Esophagus mucosa (tissue), 1 donor: ENCODE measurements at places on chromosomes 6 and 20.

DNA sequence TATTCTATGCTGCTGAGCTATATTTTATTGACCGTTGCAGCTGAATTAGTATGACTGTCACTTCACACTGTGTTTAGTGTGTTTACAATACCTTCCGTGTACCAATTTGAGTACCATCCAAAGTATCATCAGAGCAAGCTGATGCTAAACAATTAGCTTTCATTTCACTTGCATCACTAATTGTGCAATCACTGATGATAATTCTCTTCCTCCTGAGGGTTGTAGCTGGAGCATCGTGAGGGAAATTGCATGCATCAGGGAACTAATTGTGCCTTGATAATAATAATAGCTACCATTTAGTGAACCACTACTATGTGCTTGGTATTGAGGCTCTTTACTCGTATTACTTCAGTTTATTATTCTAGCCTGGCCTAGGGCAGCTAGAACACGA is 384.8 kb upstream of the SOX4 start:
- no peak for ATAC-seq

DNA sequence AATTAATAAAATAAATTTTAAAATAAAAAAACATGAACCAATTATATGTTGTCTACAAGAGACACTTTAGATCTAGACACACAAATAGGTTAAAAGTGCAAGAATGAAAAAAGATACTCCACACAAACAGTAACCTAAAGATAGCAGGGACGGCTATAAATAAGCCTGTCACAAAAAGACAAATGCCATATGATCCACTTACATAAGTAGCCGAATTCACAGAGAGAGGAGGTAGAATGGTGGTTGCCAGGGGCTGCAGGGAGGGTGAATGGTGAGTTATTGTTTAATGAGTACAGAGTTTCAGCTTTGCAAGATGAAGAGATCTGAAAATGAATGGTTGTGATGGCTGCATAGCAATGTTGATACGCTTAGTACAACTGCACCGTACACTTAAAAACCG is 32.7 kb downstream of the KATNA1 start:
- no peak for ATAC-seq

DNA sequence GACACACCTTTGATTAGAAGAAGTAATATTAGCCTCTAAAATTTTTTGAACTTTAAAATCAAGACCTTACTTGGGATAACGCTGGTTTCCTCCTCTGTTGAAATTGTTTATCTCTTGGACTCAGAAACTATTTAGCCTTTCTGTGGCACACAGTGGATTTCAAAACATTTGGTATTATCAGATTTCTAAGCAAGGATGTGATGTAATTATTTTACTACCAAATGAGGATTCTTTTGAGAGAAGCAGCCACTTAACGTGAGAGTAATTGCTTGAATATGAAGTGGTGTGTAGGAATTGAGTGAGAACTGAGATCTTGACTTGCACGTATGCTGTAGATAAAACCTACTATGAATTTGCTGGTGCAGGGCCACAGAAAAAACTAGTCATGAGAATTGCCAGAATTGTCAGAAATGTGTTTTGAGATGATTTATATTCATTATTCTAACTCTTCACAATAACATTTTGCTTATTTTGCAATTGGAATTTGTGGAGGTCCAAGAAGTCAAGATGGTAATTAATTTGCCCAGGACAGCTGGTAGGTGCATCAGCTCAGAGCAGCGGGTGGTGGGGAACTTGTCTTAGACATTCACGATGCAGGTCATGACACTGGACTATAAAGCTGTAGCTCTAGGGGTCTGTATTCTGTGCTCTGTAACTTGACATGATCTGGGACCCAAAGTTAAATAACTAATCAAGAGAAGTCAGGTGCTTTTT is 53.4 kb downstream of the AKAP12 start:
- ATAC-seq: no peak

- no peak for ATAC-seq
Observed at GRCh38 chr6:125832391-125833117, 41.8 kb downstream of the NCOA7 start.

- ATAC-seq: no peak
Observed at GRCh38 chr20:57814529-57814928, 104.7 kb upstream of the PMEPA1 start.

DNA sequence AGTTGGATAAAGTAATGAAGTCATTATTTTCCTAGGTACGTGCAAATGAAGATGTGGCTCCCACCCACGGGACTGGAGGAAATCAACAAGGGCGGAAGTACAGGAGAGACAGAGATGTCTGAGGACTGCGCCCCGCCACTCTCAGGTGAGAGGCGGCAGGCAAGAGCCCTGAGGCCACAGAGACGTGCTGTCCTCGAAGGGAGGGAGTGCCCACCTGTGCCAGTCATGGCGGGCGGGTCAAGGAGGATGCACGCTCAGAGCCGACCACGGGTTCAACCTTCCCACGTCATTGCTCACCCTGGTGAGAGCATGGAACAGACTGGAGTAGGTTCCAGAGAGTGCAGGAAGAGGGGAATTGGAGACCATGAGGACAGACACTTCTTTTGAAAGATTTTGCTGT is 12.7 kb downstream of the CST8 start:
- ATAC-seq: peak; percentile 74

GRCh38 chr6:125986301-125987025 is at the start of gene TRMT11:
Gene TRMT11, plus strand, starts transcription at chr6:125986540. Its CDS starts 11 bp downstream, at chr6:125986551.
- peak; percentile 97 for ATAC-seq

GRCh38 chr6:31911826-31912585 is 10.1 kb upstream of the ZBTB12 start:
- no peak for ATAC-seq

- no peak for ATAC-seq
Observed at GRCh38 chr6:14644381-14644780, 526.8 kb downstream of the CD83 start.

GRCh38 chr6:37072526-37072925 is 67.1 kb downstream of the FGD2 start:
- no peak for ATAC-seq

DNA sequence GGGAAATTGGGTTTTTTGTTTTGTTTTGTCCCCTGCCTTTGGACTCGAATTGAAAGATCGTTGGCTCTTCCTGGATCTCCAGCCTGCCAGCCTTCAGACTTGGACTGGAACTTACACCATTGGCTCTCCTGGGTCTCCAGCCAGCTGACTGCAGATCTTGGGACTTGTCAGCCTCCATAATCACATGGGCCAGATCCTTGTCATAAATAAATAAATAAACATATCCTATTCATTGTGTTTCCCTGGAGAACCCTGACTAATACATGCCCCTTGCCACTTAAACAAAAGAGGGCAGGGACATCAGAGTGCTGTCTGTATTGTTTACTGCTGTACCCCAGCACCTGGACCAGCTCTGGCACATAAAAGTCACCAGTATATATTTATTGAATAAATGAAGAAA is 101.5 kb downstream of the CAP2 start:
- ATAC-seq: no peak

GRCh38 chr6:51120016-51120415 is 301.3 kb downstream of the TFAP2B start:
- ATAC-seq: no peak

GRCh38 chr6:167882244-167882643 is 55.5 kb downstream of the AFDN start:
- ATAC-seq: no peak

- peak; percentile 64 for ATAC-seq
Observed at GRCh38 chr6:41591859-41592502, 45.8 kb downstream of the FOXP4 start.

DNA sequence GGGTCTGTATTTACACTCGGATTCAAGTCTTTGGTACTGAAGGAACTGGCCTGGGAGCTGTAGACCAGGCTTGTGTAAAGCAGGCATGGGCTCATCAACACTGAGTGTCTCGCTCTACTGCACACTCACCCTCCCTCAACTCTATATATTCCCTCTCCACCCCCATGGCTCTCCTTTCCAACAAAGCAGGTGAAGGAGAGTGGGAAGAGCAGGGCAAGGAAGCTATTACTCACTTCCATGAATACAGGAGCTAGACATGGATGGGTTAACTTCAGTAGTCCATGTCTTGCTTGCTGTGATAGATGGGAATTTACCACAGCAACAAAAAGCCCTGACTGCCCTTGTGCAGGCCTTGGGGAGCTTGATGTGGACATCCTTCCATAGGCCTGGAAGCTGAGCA is 20.7 kb upstream of the SLC2A12 start:
- ATAC-seq: no peak

GRCh38 chr6:112281821-112282615 is 27.7 kb upstream of the LAMA4 start:
- ATAC-seq: peak; percentile 53

DNA sequence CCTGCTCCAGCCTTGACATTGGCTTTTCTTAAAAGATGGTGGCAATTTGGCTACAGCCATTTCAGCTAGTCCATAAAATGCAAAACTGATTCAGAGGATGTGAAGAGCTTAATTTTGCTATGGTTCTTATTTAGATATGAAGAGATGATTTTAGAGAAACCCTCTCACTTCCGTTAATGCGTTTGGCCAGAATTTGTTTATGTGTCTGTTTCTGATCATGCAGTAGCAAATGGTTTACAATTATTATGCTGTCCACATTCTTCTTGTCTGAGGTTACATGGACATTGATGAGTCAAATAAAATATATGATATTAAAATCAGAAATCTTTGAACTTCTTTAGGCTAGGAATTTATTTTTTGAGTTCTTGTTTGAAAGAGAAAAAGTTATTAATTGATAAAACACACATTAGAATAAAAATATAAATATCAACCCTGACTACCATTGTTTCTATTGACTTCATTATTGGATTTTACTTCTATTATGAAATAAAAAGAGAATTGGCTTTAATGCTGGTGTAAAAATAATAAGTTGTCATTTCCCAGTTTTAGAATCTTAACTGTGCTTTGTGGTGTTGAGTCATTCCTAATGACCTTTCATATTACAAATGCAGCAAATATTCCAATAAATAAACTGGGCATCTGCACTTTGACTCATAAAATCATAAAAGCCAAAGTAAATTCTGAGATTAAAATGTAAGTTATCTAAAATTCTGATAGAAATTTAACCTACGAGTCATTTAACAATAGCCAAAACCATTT is 1286.0 kb upstream of the GJE1 start:
- ATAC-seq: no peak

GRCh38 chr6:10535193-10535592 is 14.0 kb downstream of the GCNT2 start:
- ATAC-seq: no peak

GRCh38 chr6:127207591-127208120 is 59.0 kb upstream of the RNF146 start:
- no peak for ATAC-seq

DNA sequence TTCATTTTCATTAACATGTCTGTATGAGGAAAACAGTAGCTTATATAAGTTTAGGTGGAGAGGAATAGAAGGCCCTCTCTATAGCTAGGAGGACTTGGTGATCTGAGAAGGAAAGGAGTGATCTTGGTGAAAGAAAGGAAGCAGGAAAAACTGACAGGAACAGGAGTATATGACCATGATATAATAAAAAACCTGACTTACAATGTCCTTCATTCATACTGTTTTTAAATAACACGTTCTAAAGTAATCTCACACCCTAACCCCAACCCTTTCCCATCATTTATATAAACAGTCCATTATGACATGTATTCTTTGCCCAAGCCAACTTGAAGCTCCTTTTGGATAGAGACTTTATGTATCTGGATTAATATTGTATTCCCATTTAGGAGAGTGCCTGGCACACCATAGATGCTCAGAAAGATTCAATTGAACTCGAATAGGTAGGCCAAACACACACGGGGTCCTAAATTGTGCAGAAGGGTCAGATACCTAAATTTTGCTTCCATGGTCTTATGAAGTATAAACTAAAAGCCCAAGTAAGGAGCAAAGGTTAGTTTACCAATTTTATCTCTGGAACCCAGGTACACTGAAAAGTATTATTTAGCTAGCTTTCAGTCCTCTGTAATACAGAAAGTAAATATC is 75.9 kb downstream of the OR2B2 start:
- ATAC-seq: no peak

DNA sequence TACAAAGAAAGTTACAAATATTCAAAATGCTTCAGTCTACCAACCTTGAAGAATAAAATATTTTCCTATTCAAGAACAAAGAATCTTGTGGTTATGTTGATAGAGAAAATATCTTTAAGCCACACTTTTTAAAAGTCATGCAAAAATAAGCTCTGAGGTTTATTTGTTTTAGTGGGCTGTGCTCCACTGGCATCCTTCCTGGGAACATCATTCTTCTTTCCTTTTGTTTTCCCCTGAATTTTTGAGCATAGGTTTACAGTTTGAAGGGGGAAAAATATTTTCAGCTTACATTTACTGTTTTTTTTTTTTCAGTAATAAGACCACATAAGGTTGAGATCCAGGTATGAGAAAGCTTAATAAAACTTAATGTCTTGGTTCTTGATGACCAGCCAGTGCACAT is 72.0 kb upstream of the BACH2 start:
- ATAC-seq: no peak

DNA sequence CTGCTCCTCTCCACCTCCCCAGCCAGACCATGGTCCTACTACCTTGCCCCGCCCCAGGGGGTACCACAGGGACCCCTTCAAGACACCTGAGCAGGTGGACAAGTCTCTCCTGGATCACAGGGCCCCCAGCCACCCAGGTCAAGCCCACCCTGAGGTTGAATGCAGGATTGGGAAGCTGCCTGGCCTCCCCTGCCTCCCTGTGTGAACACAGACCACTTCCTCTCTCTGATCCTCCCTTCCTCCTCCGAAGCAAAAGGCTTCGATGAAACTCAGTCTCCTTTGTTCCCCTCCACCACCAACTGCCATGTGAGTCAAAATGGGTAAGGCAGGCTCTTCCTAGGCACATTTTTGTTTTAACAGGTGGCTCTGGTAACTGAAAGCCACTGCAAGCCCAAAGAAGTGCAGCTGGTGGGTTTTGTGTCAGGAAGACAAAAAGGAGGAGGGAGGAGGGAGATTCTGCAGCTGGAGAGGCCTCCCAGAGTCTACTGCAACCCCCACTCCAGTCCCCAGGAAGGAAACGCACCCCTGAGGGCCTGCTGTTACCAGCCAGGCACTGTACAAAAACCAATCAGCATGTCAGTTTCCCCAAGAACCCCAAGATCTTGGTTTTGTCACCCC is 5.4 kb downstream of the ADA start:
- no peak for ATAC-seq

DNA sequence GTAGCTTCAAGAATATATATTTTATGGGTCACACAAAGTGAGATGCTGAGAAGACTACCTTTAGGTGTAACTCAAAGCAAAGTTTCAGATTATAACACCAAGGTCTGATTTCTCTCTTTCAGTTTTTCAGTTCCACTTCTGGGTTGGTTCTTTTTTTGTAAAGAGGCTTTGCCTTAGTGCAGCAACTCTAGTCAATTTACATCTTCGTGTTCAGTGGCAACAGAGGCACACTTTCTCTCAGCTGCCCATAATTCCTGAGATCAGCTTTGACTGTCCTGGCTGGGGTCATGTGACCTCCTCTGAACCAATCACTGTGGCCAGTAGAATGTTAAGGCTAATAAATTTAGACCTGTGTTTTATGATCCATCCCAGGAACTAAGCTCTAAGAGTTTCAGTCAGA is 120.2 kb downstream of the TINAG start:
- no peak for ATAC-seq

DNA sequence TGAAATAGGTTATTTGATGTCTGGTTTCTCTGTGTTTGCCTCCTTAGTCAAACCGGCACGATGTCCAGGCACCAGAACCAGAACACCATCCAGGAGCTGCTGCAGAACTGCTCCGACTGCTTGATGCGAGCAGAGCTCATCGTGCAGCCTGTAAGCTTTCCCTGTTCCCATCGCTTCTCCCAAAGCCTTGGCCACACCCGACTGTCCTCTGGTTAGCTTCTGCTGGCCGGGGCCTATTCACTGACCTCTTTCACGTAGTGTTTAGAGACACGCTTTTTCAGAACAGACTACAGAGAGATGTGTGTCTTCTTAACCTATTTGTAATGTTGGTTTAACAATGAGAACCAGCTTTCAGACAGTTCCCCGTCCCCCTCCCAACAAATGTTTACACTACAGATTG is 14.2 kb downstream of the DSP start:
- ATAC-seq: no peak
